ENCODE measurements at places on chromosomes 1 and 21. TPM values are rescaled to one million over a fixed set of nuclear protein-coding genes. Genes with fewer than 3 reads are reported as not detected.

The PCBP3 gene
- total RNA-seq, result 9.0 TPM

The C1orf226 gene
- 2.7 TPM for total RNA-seq

The AQP10 gene
- not detected for total RNA-seq

The SDF4 gene
- total RNA-seq, result 196 TPM

DNA sequence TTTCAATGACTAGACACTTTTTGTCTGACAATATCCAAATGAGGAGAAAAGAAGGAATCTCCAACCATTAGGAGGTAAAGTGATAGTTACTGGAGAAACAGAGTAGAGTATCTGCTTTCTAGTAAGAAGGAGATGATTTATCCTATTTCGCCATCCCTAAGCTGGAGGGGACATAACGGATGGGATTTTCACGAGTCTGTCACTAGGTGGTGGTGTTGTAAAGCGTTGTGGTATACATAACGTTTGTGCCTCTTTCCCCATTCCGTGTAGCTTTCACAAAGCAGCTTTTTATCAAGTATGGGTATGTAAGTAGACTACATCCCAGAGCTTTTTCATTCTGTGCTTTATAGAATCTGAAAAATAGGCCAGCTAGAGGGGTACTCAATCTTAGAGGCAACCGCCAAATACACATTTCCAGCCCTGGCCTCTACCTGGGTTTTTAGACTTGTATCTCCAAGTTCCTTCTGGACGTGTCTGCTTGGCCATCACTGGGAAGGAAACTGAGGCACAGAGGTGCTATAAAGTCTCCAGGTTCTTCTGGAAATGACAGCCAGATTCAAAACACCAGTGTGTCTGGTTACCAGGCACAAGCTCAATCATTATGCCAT, 33.3 kb upstream of the FAM3B start:
- H3K4me1 ChIP-seq, result no peaks in the 10 kb centered on the region
- H3K36me3 ChIP-seq, result no peaks in the 10 kb centered on the region
- H3K4me3 ChIP-seq, result no peak overlapping the region
- H3K27ac ChIP-seq, result no peak overlapping the region
- no peak for DNase-seq

DNA sequence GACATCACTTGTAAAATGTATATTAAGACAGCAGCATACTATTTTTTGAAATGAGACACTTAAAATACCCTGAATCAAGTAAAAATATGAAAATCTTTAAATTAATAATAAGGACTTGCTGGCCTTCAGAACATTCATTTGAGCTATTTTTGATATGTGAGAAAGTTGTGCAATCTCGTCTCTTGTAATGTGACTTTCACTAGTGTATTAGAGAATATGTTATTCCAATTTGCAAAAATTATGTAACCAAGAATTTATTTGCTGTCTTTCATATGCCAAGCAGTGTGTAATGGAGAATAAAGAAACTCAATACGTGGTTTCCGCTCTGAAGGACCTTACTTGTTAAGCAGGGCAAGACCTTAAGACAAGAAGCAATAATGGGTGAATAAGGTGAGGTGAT, 375.0 kb upstream of the RUNX1 start:
- no peak for DNase-seq
- peaks cover 5% of the 10 kb centered on the region for H3K27me3 ChIP-seq
- H3K4me1 ChIP-seq, result peaks cover 13% of the 10 kb centered on the region
- H3K36me3 ChIP-seq, result peaks cover 2% of the 10 kb centered on the region

DNA sequence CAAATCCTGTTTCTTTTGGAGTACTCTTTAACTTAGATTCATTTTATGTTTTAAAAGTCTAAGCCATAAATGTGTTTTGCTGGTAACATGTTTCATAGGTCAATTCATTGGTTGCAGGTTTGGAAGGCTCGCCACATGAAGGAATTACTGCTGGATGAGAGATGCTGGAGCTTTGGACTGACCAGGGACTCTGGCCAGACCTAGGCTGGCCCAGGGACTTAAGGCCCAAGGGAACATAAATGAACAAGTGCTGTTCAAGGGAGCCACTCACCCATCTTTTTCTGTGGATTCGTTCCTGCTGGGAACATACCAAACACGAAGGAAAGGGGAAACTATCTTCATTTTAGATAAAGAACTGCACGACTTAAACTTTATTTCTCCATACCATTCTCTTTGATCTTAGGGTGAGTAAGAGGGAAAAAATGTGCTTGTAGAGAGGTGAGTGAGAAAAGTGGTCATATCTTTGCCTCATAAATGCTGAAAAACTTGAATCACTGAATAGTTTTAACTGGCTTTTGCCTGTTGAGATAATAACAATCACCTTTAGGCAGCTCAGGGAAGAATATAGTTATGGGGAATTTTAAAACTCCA, 15.3 kb upstream of the SHCBP1L start:
- H3K4me3 ChIP-seq, result no peak overlapping the region
- DNase-seq, result no peak
- H3K36me3 ChIP-seq, result no peaks in the 10 kb centered on the region

- no peaks in the 10 kb centered on the region for H3K27me3 ChIP-seq
- no peak overlapping the region for H3K4me3 ChIP-seq
- H3K36me3 ChIP-seq, result no peaks in the 10 kb centered on the region
- H3K4me1 ChIP-seq, result no peaks in the 10 kb centered on the region
Observed at GRCh38 chr21:25709684-25710265, 24.9 kb downstream of the ATP5PF start.

DNA sequence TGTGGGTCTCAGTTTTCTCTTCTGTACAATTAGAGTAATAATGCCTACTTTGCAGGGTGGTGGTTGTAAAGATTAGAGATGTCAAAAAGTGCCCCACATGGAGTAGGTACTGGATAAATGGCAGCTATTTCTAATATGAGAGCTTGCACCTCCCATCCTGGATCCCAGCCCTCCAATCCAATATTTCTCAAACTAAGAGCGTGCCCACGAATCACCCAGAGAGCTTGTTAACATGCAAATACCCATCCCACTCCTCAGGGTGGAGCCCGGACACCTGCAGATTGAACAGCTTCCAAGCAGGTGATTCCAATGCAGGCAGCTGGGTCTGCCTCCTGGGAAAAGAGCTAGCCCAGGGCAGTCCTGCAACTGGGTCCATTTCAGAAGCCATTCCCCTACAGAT, 33.0 kb downstream of the LRRN2 start:
- no peak for DNase-seq
- no peaks in the 10 kb centered on the region for H3K4me1 ChIP-seq
- H3K4me3 ChIP-seq, result no peak overlapping the region
- peaks cover 50% of the 10 kb centered on the region for H3K27me3 ChIP-seq
- H3K36me3 ChIP-seq, result no peaks in the 10 kb centered on the region
- H3K27ac ChIP-seq, result no peak overlapping the region

- H3K27ac ChIP-seq, result no peak overlapping the region
- peaks cover 11% of the 10 kb centered on the region for H3K4me1 ChIP-seq
- DNase-seq, result no peak
- H3K27me3 ChIP-seq, result no peaks in the 10 kb centered on the region
- H3K4me3 ChIP-seq, result peak overlapping the region; percentile 84
Observed at GRCh38 chr1:244918421-244919319, 54.3 kb upstream of the HNRNPU start.

DNA sequence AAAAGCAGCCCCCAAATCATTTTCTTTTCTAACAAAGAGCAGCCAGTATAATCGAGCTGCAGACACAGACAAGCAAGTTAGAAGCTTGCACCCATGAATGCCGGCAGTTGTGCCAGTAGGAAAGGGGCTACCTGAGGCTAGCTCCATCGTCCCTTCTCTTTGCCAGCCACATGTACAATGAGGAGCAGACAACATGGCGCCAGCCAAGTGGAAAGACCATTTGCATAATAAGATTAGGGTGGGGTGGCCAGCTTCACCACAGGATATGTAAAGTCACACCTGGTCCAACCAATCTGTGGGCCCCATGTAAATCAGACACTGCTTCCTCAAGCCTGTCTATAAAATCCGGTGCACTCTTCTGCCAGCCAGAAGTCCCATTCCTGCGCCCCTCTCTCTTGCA, 103.7 kb downstream of the CCDC185 start:
- H3K27me3 ChIP-seq, result no peaks in the 10 kb centered on the region
- H3K4me1 ChIP-seq, result no peaks in the 10 kb centered on the region
- H3K27ac ChIP-seq, result no peak overlapping the region
- H3K36me3 ChIP-seq, result no peaks in the 10 kb centered on the region
- no peak overlapping the region for H3K4me3 ChIP-seq

DNA sequence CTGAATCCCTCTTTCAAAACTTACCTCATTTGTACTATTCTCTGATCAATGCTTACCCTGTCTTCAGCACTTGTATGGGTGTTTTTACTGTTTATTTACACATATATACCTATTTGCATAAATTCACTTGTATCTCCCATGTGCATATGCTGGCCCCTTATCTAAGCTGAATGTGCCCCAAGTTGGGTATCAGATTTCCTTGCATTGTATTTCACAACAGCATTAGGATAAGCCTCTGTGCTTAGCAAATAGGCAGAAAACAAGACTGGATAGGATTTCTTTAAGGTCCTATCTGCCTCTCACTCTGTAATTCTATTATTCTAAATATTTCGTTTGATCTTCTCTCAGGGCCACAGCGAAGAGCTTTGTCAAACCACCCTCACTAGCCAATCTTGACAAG, 45.9 kb upstream of the IPO9 start:
- no peak overlapping the region for H3K4me3 ChIP-seq
- no peak for DNase-seq
- no peaks in the 10 kb centered on the region for H3K27me3 ChIP-seq
- H3K27ac ChIP-seq, result no peak overlapping the region

- H3K4me1 ChIP-seq, result peaks cover 23% of the 10 kb centered on the region
- no peak for DNase-seq
- no peak overlapping the region for H3K4me3 ChIP-seq
Observed at GRCh38 chr21:15660423-15660804, 69.4 kb upstream of the USP25 start.
